Stimulated activated CD4-positive, alpha-beta T cell treated with anti-CD3 and anti-CD28 coated beads, TNF-alpha, amount 100 ng/mL, for 24 hours (primary cell): ENCODE measurements at places on chromosomes 2 and 18.

GRCh38 chr2:169653636-169654035 is 40.6 kb downstream of the CFAP210 start:
- DNase-seq: no peak

- no peak for DNase-seq
These were observed 331.0 kb downstream of the METTL4 start for GRCh38 chr18:2240311-2240705.

DNA sequence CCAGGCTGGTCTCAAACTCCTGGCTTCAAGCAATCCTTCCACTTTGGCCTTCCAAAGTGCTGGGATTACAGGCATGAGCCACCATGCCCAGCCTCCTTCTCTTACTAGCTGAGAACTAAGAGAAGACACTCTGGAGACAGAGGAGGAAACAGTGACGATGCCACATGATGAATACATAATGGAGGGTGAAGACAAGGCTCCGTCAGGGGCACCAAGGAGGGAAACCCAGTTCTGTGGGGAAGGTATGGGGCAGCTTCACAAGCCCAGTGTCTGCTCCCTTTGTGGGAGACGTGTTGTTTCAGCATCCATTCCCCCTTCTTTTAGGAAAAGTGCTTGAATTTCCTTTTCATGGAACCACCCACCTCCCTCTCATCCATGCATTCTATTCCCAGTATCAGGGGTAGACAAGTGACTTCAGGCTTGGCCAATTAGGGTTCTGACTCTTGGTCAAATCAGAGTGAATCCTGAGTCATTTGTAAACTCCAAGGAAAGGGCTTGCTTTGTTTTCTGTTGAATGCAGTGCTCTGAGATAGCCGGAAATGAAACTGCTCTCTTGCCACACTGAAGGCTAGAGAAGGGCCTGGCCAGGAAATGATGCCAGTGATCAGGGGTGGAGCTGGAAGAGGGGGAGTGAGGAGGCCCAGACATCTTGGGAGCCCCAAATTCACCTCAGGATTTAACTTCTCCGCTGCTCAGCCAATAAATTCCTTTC is 23.7 kb downstream of the TMEM127 start:
- DNase-seq: no peak

GRCh38 chr18:23689616-23690504 is 607 bp downstream of the LAMA3 start:
- no peak for DNase-seq

- DNase-seq: no peak
These were observed 60.0 kb downstream of the TMEM131 start for GRCh38 chr2:97935719-97936161.

GRCh38 chr2:238702276-238703052 is 145.4 kb upstream of the TWIST2 start:
- no peak for DNase-seq

GRCh38 chr2:38933653-38934052 is 44.0 kb downstream of the ARHGEF33 start:
- no peak for DNase-seq

- DNase-seq: no peak
These were observed 83.7 kb downstream of the TTC32 start for GRCh38 chr2:19818039-19818438.

GRCh38 chr2:172905937-172906811 is 169.5 kb upstream of the MAP3K20 start:
- DNase-seq: no peak

DNA sequence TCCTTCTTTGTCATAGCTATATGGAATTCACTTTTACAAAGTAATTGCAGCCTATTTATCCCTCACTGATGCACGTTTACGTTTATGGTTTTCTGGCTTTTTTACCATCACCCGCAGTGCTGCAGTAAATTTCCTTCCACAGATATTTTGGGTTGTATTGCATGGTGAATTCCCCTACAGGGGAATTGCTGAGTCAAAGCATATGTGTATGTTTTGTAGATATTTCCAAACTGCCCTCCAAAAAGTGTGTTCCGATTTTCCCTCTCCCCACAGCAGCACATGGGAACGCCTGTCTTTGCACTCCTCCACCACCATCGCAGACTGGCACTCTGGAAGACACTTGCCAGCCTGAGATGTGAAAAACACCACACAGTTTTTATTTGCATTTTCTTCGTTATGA is 80.6 kb upstream of the UXS1 start:
- DNase-seq: no peak

DNA sequence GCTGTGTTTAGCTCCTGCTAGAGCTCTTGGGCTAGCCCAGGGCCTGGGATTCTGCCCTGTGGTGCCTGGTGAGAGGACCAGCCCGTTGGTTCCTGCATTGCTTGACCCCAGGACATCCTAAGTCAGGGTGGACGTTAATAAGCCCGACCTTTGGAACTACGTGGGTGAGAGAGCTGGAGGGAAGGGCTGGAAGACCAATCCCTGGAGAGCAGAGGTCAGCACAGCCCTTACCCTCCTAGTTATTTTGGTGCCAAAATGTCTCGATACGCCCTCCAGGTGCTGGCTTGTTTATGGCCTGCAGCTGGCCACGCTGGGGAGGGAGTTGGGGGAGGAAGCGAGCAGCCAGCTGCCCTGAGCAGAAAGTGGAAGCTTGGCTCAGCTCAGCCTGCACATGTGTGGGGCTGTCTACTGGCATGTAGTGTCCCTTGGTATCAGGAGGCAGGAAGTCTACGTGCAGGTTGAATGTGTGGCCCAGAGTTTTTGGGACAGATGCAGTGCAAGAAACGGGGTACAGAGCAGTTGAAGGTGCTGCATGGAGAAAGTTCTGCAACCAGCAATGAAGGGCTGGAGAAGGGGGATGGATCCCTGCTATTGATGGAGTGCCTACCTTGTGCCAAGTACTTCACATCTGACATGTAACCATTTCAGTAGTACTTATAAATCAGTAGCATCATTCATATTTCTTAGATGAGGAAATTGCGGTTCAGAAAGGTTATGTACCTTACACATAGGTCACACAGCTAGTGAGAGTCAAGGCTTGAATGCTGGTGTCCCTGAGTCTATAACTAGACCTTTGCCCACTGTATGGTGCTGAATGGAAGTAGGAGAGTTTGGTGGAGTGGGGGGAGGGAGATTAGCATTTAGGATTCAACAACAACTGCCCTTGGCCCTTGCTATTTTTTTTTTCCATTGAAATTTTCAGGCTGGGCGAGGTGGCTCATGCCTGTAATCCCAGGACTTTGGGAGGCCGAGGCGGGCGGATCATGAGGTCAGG is 5.0 kb upstream of the DGKD start:
- no peak for DNase-seq

GRCh38 chr2:66684289-66684688 is 249.4 kb downstream of the MEIS1 start:
- DNase-seq: no peak

- no peak for DNase-seq
These were observed 6.7 kb upstream of the ATG16L1 start for GRCh38 chr2:233244818-233245217.

DNA sequence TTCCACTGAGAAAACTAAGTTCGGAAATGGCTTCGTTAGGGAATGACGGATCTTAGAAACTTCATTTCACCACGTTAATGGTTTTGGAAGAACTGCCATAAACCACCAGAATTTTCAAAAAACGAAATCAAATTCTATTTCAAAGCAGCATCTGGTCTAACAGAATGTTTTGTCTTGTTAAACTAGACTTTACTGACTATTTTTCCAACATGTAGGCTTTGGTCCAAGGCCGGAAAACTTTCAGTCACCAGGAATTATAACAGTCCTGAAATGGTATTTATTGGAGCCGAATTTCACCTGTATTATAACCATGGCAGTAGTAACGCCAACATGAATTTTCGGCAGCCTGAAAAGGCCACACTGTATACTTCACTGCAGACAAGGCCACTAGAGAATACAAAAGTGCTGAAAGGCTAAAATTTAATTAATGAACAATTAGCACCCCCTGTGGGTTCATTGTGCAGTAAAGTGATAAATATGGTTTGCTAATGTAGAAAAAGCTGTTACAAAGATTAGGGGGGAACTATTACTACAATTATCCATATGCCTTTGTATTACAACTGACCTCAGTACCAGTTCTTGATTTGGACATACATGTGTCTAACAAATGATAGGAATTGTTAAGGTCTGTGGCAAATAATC is 116.4 kb downstream of the ZNF521 start:
- DNase-seq: no peak

DNA sequence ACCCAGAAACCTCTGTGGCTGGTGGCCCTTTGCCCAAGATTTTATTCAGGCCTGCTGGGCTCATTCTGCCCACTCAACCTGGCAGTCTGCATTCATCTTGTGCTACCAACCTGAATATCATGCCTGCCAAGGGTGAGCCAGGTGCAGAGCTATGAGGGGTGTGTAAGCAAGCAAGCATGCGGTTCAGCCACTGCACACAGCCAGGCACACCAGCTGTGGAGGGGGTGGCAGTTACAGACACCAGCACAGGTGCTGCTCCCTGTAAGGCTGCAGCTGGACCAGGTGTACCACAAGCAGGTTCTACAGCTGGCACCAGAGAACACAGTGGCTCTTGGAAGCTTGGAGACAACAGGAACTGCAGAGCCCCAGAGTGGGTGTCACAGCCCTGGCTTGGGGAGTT is 633.2 kb downstream of the FBXO15 start:
- no peak for DNase-seq

DNA sequence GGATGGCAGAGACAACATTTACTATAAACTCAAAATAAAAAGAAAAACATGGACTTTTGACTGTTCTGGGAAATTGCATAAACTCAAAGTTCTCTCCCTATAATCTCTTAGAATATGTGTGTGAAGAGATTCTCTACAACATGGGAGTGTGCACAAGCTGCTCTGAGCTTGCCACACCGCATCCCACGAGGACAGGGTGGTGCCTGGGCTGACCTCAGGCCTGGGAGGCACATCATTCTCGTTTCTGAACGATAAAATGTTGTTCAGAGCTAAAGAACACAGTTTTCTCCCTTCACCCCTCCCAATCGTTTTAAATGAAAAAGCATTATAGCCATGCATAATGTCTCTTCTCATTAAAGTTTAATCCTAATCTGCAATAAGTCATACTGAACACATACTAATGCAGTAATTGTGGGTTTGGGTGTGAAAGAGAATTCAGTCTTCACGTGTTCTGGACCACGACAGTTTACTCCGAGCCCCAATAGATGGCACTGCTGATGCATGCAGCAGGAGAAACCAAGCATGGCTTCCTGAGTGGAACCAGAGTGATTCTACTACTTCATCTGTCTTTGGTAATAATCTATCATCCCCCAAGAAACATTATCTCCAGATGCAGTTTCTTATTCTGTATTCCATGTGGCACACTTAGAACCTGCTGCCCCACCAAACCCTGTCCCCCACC is 46.9 kb upstream of the LAMA1 start:
- DNase-seq: no peak

DNA sequence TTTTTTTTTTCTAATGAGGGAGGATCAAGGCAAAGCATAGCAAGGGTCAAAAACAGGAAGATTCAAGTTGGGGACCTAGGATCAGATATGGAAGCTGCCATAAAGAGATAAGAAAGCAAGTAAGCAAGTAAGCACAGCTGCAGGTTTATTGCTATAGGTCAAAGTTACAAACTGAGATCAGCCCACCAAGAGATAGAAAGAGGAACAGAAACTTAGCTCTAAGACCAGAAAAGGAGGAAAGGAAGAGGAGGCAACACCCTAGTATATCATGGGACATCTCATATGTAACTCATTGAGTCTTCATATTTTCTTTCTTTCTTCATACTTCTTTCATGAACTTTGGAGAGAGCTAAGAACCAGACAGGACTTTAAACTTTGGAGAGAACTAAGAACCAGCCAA is 295.9 kb upstream of the CRIM1 start:
- no peak for DNase-seq

DNA sequence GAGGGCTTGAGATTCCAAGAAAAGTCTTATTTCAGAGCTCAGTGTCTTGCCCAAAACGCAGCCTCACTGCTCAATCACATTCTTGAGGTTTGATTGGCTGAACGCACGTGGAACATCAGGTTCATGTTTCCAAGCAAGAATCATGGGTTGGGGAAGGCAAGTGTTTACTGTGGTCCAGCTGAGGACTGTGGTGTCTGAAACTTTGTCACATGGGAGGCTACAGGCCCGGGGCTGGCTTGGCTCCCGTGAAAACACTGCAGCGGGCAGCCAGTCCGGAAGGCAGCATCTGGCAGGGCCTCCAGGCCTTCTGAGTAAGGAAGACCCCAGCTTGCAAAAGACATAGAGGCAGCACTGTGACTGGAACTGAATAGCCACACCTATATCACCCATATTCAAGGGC is 84.7 kb downstream of the POLR1A start:
- no peak for DNase-seq

GRCh38 chr2:105426626-105427292 is 27.9 kb upstream of the FHL2 start:
- DNase-seq: no peak

DNA sequence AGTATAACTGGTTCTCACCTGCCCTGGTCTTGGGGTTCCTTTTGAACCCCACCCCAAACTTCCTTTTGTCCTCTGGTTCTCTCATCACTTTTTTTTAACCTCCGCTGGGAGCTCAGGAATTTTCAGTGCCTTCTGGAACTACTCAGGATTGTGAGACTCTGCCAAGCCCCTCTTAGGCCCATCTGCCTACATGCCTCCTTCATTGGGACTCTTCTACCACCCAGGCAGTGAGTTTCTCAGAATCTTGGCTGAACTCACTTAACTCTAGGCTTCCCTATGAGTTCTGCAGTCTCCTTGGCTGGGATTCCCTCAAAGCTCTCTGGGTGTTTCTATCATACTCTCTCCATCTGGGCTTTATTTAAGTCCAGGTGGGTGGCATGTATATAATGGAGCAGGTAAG is 86.3 kb downstream of the MDH1 start:
- no peak for DNase-seq

GRCh38 chr2:187915810-187916209 is 361.6 kb upstream of the TFPI start:
- DNase-seq: no peak

DNA sequence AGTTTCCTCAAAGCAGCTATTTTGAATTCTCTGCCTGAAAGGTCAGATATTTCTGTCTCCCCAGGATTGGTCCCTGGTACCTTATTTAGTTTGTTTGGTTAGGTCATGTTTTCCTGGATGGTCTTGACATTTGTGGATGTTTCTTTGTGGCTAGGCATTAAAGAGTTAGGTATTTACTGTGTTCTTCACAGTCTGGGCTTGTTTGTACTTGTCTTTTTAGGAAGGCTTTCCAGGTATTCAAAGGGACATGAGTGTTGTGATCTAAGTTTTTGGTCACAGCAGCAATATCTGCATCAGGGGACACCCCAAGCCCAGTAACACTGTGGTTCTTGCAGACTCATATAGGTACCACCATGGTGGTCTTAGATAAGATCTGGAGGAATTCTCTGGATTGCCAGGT is 11.8 kb downstream of the MYO3B start:
- no peak for DNase-seq

GRCh38 chr2:171166328-171166983 is 5.8 kb upstream of the TLK1 start:
- no peak for DNase-seq

- no peak for DNase-seq
These were observed 62.6 kb upstream of the HS6ST1 start for GRCh38 chr2:128380961-128381938.

- DNase-seq: no peak
These were observed 3.8 kb downstream of the ACTG2 start for GRCh38 chr2:73896362-73897239.
